Cortex of kidney (tissue), 1 donor: ENCODE measurements at places on chromosomes 3 and 15.

GRCh38 chr3:69181592-69182211 is 59.3 kb upstream of the LMOD3 start:
- DNase-seq = no peak

DNA sequence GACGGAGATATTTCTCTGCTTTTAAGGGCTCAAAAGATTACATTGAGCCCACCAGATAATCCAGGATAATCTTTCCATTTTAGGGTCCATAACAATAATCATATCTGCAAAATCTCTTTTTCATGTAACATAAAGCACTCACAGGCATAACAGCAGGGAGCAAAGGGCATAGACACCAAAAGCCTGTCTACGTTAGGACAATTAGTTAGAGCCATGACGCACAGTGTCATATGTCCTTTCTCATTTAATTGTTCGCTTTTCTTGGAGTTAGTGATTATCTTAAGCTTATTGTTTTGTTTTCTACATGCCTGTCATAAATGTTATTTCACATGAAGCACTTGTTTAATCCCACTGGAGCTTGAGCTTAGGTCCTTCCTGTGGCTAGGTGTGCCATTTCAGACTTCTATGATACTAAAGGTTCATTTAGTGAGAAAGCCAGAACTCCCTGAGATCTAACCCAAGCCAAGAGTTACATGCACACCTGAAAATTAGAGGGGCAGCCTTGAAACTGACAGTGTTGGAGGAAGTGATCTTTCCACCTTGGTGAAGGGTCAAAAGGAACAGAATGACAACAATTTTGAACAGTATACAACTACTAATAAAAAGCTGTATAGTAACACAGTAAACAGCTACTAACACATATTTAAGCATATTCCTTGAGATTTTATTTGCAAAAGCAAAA is 11.7 kb upstream of the HHATL start:
- no peak for DNase-seq

DNA sequence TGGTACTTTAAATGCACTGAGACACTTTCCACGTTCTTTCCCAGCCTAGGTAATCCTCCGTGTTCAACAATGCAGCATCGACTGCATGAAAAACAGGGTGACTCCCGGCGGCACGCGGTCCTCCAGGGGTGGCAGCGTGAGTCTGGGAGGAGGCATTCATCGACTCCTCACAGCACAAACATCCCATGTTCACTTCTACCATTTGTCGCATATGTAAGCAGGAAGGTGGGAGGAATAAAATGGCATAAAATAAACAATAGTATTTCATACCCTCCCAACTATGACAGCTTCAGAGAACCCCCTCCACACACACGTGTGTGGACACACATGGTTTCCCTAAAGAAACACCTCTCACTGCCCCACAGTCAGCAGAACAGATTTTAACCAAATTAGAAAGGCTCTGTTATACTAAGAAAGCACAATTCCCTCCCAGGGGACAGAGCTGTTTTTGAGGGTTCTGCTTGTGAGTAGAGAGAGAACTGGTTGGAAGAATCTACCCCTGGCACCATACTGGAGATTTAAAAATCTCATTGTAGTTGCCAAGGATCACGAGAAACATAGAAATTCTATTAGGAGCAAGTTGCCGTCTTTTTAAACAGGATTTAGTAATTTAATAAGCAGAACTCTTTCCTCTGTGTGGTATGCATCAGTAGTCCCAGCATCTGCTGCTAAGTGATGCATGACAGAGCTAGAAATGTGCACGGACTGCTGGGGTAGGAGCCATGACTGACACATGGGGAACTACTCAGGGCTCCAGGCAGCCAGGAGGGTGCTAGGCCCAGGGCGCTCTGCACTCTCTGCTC is 6.0 kb downstream of the FAM43A start:
- no peak for DNase-seq

DNA sequence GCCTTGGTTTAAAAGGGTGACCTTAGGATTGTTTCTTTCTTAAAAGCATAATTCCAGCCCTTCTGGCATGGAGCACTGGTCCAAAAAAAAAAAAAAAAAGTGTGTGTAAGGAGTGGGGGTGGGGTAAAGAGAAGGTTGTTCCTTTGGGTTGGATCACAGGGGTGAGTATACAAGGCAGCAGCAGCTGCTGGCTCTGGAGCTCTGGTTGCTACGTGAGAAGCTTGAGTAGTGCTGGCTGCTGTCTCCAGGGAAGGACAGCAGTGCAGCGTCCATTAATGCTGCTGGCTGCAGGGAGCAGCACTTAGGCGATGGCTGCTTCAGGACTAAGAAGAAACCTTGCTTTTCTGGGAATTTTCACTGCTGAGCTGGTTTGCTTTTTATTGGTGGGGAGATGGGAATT is 2.3 kb downstream of the SETD5 start:
- no peak for DNase-seq

- DNase-seq = no peak
Measured at GRCh38 chr15:65100442-65100841, 14.6 kb downstream of the UBAP1L start.

- DNase-seq = no peak
Measured at GRCh38 chr3:8891774-8892173, 71.5 kb downstream of the RAD18 start.

- no peak for DNase-seq
Measured at GRCh38 chr3:170809007-170809974, 60.7 kb downstream of the RPL22L1 start.

GRCh38 chr3:181713676-181714612 is 2.2 kb downstream of the SOX2 start:
- no peak for DNase-seq

GRCh38 chr3:78993375-78993774 is 774.4 kb downstream of the ROBO1 start:
- no peak for DNase-seq

- no peak for DNase-seq
Measured at GRCh38 chr3:150797155-150797554, 34.2 kb upstream of the SIAH2 start.

DNA sequence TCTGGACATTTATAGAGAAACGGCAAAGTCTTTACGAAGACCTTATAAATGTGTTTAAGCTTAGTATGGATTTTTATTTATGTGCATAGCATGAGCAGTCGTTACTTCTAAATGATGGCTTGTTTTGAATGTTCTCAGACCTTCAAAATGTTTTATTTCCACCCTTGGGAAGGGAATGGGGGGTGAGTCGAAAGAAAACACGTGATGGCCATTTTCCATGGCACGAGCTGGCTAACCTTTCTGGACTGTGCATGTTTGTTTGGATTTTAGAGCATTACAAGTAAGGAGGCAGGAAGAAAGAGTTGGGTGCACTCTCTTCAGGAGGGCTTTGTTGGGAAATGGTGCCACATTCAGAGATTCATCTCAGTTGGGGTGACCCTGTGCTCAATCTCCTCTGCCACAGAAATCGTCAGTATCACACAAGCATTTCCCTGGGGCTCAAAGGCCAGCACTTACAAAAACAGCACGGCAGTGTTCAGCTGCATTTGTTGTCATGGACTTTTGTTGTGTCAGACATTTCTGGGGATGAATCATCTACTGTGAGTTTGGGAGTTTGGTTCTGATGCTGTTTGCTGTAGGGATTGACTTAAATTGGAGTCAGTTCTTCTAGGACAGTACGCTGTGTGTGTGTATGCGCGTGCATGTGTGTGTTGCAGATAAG is 52.3 kb upstream of the ADAMTS9 start:
- no peak for DNase-seq

DNA sequence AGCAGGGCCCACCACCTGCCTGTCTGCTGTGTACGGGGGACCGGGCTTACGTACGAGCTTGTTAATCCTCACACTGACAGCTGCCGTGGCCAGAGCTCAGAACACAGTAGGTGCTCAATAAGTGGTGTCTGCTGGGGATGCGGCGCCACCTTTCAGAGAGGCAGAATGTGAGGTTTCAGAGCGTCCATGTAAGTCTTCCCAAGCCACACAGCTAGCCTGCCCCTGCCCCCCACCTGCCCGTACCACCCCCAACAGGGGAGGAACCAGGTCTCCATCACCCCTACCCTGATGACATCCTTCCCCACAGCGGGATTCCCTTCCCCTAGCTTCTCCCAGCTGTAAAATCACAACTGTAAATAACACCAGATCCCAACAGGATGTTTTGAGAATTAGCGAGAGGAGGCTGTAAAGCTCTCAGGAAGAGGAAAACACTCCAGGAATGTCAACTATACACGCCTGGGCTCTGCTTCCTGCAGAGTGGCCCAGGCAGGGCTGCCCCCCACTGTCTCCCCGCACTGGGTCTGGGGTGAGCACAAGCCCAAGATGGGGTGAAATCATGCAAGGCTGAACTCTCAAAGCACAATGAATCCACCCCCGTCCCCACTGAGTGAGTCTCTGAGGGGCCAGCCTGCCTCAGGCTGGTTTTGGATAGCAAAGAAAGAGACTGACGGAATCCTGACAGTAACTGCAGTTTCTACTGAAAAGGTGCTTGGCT is 250.1 kb upstream of the LYSMD4 start:
- no peak for DNase-seq

- no peak for DNase-seq
Measured at GRCh38 chr3:35651851-35652250, 12.5 kb downstream of the ARPP21 start.

DNA sequence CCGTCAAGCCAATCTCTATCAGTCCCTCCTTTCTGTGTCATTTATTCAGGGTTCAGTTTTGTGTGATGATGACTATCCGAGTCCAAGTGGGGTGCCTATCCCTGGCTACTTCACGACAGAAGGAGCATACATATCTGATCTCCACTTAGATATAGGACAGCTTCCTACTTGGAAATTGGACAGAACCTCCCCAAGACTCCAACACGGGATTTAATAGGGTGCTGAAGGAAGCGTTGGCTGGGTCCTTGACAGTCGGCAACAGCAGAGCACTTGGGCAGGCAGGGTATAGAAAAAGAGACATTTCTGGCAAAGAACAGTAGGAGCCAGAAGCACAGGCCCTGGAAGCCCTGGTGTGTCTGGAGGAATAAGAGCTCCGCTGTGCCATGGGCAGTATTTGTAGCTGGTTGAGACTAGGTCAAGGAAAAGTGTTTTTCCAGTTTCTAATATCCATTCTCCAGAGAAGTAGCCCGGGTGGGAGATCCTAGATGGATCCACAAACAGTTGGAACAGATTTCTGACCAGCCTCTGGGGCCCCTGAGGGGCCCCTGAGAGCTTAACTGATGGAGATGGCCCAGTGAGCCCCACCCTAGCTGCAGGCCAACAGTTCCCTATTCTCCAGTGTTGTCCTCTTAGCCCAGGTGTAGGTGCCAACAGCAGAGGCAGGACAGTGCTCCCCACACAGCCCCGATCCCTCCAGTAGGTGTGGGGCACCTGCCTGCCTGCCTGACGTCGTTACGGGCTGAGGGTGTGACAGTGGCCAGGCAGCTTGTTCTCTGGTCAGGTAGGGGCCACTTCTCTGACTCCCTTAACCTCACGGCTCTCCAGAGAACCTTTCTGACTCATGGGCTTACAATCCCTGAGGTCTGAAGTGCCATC is 130.8 kb downstream of the CHCHD6 start:
- no peak for DNase-seq

- DNase-seq = no peak
Measured at GRCh38 chr15:40102897-40103858, 5.5 kb downstream of the BMF start.

DNA sequence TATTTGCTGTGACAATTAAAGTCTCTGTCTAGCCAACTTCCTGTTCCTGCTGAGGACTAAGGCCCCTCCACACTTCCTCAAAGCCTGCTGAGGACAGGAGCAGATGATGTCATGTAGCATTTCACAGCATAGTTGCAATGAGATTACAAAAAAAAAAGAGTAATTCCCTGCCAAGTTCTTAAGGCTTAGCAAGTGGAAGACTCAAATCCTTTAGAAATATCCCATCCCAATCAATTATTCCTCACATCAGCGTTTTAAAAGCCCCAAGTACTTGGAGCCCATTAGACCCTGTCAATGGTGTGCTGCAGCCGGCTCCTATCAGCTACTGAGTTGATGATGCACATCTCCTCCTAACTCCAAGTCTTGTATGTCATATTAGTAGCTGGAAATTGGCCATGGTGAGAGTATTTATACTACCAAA is 51.7 kb downstream of the TRANK1 start:
- no peak for DNase-seq

GRCh38 chr3:156478891-156479290 is 76.0 kb downstream of the SSR3 start:
- no peak for DNase-seq

- no peak for DNase-seq
Measured at GRCh38 chr3:10170915-10171478, 6.3 kb downstream of the IRAK2 start.

DNA sequence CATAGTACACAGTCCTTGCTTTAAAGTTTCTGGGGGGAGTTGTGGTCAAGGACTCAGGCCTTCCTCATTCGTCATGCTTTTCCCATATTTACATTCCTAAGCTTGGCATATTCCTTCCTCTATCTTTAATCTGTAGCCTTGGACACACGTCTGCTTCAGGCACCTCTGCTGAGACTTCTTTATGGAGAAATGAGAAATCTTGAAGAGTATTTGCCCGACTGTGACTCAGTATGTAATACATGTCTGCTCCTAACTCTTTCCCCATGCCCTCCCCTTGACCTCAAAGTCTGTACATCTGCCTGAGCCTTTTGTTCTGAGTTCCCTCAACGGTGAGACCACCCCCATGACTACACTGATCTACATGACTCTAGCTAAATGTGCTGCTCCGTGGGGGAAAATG is 246.1 kb downstream of the SI start:
- DNase-seq = no peak

GRCh38 chr3:142273501-142273900 is 48.1 kb upstream of the GK5 start:
- no peak for DNase-seq

- no peak for DNase-seq
Measured at GRCh38 chr3:68666429-68667136, 265.8 kb downstream of the TAFA4 start.

DNA sequence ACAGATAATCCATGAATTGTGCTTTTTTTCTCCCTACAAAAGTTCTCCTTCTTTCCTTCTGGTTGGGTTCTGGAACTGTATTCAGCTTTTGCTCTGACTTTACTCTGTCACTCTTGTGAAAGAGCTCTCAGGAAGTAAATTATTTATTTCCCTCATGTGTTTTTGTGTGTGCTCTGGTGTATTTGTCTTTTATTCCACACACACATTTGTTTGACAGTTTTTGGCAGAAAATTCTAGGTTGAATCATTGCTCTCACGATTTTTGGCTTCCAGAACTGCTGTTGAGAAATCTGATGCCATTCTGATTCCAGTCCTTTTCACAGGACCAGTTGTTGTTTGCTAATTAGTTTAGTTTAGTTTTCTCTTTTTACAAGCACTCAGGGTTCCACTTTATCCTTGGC is 172.8 kb downstream of the PLCH1 start:
- no peak for DNase-seq
